SJCRH30 (cell line): ENCODE measurements at places on chromosomes 7 and 10.

DNA sequence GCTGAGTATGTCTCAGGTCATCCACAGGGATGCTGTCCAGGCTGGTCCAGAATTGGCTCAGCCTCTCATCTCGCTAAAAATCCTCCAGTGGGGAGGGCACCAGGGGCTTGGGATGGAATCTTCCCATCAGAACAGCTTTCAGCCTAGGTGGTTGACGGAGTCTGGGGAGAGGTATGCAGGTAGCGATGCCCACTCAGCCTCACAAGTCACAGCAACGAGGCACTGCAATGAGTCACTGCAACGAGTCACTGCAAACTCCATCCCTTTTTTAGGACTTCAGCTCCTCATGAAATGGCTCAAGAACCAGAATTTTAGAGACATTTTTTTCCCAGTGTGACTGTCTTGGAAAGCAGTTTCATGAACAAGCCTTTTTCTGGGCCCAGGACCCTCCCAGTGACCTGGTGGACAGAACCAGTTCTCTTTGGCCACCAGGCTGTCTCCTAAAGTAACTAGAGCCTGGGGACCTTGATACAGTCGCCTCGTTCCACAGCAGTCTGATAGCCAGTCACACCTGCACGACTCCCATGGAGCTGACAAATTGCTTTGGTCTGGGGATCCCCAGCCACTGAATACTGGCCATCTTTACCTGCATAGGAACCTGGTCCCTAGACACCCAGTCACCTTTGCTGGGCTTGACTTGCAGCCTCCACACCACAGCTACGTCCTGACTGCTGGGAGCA lies 41.3 kb upstream of the PPP2R2D start:
- no peak for DNase-seq

DNA sequence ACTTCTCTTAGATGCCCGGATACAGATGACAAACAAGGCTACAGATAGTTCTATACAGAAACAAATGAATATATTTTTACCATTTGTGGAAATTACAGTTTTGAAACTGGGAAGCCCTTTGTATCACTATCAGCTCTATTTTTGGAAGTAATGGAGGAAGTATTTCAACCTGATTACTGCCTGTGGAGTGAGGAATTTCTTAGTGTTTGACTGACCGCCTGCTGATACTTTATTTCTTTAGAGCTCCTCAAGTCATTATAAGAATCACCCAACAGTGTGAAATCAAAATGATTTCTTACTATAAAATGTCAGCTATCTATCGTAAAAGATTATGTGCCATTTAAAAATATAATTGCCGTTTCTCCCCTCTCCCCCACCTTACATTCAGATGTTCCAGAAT lies 290.9 kb downstream of the SDK1 start:
- DNase-seq = no peak

- no peak for DNase-seq
Observed at GRCh38 chr7:156472267-156472666, 168.3 kb upstream of the RNF32 start.

DNA sequence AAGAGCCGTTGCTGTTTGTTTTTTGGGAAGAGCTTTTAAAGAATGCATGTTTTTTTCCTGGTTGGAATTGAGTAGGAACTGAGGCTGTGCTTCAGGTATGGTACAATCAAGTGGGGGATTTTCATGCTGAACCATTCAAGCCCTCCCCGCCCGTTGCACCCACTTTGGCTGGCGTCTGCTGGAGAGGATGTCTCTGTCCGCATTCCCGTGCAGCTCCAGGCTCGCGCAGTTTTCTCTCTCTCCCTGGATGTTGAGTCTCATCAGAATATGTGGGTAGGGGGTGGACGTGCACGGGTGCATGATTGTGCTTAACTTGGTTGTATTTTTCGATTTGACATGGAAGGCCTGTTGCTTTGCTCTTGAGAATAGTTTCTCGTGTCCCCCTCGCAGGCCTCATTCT lies 31.6 kb downstream of the PFKFB3 start:
- no peak for DNase-seq

GRCh38 chr7:35717013-35717412 lies 22.1 kb upstream of the HERPUD2 start:
- no peak for DNase-seq

- DNase-seq = no peak
Observed at GRCh38 chr7:82438521-82438920, 5.1 kb downstream of the CACNA2D1 start.

DNA sequence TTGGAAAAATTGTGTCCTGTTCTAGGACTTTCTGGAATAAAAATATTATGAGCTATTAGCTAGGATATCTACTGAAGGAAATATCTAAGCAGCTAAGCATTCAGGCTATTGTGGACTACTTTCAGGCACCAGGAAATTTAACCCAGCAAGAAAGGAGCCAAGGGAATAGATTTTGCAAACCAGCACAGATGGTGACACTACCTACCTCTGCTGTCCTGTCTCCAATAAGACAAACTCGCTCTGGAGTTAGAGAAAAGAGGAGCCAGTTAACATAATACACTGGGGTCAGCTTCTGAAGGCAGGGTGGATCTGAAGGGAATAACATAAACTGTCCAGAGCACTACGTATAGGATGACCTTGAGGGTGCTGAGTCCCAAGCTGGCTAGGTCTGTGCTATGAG lies 223.7 kb upstream of the PRSS58 start:
- no peak for DNase-seq

GRCh38 chr10:99396471-99396870 lies 34.0 kb downstream of the GOT1 start:
- DNase-seq = peak; percentile 28

DNA sequence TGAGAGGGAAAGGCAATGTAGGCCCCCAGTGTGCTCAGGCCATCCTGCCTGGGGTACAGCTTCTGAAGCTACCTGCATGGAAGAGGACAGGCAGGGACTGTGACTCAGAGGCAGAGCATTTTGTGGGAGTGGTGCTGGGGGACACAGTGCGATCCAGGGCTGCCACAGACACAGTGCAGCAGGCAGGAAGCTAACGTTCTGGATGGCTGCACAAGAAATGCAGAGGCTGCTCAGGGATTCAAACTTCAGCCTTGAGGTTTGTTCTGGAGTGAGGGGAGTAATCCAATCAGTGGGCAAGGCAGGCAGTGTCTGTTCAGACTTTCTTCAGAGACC lies 648.0 kb upstream of the IGFBP3 start:
- DNase-seq = peak; percentile 13

- no peak for DNase-seq
Observed at GRCh38 chr10:5583525-5584175, 58.9 kb downstream of the CALML3 start.

DNA sequence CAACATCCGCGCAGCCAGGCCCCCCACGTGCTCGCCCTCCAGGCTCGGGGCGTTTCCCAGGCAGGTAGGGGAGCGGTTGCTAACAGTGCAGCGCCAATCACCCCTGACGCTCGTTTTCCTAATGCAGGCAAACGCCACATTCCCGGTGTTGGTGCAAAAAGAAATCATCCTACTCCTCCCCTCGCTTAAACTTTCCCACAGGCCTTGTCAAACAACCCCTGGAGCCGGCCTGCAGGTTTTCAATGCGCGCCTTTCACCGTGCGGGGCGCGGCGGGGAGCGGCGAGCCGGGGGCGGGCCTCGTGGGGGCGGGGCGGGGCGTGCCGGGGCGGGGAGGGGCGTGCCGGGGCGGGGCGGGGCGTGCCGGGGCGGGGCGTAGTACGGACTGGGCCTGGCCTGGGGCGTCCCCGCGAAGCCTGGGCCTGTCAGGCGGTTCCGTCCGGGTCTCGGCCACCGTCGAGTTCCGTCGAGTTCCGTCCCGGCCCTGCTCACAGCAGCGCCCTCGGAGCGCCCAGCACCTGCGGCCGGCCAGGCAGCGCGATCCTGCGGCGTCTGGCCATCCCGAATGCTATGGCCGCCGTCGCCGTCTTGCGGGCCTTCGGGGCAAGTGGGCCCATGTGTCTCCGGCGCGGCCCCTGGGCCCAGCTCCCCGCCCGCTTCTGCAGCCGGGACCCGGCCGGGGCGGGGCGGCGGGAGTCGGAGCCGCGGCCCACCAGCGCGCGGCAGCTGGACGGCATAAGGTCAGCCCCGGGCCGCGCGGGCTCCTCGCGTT lies at the start of gene ECHDC3:
Gene ECHDC3 (plus strand): TSS at position 374 of the 770 bp plus-strand sequence. CDS start 195 bp downstream, at position 569.
- no peak for DNase-seq

DNA sequence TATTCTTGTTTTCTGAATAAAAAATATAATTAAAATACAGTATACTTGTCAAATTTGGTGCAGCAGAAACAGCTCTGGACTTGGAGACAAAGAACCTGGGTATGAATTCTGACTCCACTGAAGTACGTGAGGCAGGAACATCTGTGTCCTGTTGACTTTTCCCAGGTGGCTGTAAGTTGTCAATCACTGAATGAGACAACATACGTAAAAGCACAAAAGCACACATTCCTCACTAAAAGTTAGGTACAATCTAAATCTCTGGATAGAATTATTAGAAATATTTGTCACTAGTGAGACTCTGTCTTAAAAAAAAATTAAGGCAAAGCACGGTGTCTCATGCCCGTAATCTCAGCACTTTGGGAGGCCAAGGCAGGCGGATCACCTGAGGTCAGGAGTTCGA lies 18.1 kb downstream of the CFAP58 start:
- no peak for DNase-seq

- DNase-seq = no peak
Observed at GRCh38 chr7:92464515-92464914, 13.2 kb downstream of the ERVW-1 start.

DNA sequence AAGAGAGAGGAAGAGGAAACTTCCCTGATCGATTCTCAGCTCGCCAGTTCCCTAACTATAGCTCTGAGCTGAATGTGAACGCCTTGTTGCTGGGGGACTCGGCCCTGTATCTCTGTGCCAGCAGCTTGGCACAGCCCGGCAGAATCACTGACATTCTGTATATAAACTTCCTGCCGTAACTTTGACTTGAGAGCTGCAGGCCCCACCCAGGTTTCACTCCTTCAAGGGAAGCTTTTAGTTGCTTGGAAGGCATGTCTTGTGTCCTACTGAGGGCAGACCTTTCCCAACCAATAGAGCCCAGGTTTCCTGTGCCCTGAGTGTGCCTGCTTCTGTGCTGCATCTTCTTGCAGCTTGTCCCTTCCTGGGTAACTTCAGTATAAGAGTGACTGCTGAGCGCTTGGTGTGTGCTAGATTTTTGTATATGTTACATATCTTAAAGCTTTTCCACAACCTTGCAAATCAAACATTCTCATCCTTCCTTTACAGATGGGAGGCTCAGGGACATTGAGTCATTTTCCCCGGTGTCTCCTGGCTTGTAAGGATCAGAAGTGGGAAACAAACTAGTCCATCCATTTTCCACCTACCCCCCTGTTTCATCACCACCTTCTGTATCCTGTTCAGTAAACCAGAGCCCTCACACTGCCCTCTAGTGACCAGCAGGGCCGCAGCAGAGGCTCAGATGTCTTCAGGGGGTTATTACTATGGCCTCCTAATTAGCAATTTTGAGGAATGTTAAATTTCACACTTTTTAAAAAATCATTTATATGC lies 225.2 kb upstream of the PRSS58 start:
- DNase-seq = peak; percentile 37

DNA sequence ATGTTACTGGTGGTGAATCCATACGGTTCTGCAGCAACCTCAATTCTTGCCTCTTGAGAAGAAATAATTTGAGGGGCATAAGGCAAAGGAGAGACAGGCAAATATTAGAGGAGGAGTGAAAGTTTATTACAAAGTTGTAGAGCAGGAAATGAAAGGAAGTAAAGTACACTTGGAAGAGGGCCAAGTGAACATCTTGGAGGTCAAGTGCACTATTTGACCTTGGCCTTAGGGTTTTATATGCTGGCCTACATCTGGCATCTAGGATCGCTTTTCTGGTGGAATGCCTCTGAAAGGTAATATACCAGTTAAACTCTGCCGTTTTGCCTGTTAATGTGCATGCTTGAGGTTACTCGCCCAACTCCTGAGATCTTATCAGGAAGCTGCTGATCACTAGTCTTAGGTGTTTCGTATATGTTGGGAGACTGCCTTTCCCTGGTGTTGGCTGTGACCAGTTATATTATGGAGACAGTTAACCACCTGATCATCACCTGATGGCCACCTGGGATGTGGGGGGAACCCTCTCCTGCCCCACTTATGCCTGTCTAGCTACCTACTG lies 66.1 kb upstream of the CYP2C18 start:
- no peak for DNase-seq

DNA sequence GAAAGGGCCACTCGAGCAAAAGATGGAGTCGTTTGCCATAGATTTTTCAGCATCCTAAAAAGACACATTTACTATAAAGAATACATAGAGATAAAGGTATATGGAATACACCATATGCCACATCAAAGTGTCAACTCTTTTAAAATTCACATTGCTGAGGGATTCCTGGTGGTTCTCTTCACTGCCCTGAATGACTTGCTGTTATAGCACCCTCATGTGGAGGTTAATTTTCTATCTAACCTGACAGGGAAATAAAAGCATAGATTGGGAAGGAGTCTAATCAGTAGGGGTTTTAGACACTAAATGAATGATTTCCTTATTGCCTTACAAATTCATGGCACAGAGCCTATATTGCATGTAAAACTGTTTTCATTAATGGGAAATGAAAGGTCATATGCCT lies 25.9 kb downstream of the DNAH11 start:
- no peak for DNase-seq

DNA sequence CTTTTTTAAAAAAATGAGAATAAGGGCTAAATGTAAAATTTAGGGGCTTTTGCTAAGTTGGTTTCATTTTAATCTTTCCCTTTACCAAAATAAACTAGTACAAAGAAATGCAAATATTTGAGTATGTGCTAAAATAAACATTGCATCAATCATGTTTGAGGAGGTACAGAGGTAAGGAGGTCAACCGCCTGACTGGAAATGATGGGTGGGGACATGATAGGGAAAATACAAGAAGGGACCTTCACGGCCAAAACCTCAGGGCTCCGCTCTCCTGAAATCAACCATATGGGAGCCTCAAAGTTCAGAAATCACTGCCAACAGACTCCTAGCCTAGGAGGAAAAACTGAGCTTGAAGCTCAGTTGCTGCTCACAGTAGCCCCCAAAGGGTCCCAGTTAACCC lies 207.6 kb downstream of the AHR start:
- no peak for DNase-seq

DNA sequence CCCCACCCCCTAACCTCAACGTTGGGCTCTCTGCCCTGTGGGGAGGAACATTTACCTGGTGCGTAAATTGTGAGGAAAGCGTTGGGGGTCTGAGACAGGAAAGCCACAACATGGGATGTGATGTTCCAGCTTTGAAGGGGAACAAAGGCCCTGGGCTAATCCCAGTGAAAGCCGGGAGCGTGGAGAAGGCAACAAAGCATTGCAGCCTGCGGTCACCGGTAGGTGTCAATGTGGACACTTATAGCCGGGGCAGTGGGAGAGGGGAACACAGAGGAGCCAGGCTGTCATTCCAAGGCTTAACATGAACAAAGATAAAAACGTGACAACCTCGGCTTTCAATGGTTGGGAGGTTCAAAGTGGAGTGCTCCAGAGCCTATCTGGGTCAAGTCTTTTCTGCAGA lies 12.7 kb downstream of the PTF1A start:
- no peak for DNase-seq

DNA sequence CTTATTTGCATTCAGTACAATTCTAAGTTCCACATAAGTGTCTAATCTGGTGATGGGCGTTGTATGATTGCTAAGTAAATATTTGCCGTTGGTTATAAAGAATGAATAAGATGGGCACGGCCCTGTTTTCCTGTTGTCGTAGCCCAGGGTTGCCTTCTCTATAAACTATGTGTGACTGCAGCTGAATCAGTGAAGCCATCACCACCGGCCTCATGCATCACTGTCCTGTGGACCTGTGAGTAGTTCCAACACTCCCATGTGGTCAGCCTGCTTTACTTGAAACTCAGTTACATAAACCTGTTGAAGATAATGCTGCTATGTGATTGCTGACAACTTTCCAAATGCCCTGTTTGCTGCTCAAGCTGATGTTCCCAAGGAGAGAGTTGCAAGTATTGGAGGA lies 21.6 kb upstream of the KLF6 start:
- DNase-seq = no peak

GRCh38 chr7:8152489-8153192 lies 109.3 kb downstream of the ICA1 start:
- DNase-seq = no peak
